Esophagus muscularis mucosa (tissue), 4 donors: ENCODE measurements at places on chromosomes 3 and 15. TPM values are rescaled to one million over a fixed set of nuclear protein-coding genes. Genes with fewer than 3 reads are reported as not detected.

DAZL gene
- total RNA-seq: not detected

ERICH6 gene
- total RNA-seq: not detected

- no peak for DNase-seq
These were observed at the start of gene CFAP100 for GRCh38 chr3:126394179-126394976. Gene CFAP100 (plus strand): TSS chr3:126394909. CDS start chr3:126396001, 1,092 bp downstream.

DNA sequence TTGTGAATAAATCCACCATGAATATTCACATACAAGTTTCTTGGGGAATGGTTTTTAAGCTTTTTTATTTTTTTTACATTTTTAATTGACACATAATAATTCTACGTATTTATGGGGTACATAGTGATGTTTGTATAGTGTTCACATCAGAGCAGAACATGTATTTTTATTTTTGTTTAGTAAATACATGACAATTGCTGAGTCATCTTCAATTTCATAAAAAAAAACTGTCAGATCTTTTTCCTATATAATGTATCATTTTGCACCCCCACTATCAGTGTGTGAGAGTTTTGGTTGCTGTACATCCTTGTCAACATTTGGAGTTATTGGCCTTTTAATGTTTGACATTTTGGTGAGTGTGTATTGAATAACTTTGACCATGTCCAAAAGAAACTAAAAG, 39.9 kb upstream of the FILIP1L start:
- DNase-seq: no peak

DNA sequence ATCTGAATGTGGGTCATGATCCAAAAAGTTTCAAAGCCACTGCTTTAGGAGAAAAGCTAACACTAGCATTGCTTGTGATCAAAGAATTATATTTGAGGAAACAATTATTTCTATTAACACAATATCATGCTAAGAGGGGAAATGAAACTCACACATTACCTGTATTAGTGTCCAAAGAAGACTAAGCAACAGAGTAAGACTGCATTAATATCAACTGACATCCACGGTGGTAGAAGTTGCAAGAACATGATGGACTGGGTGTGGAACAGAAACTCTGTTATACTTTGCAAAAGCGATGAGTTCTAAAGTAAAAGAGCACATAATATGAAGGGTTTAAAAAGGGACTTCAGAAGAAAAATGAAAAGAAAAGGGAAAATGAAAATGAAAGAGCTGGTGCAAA, 648.3 kb upstream of the NECTIN3 start:
- no peak for DNase-seq
